SK-N-DZ (cell line): ENCODE measurements at places on chromosomes 1 and 21.

- no peak for DNase-seq
Measured at GRCh38 chr1:41591891-41592290, 107.4 kb upstream of the EDN2 start.

- DNase-seq, result no peak
Measured at GRCh38 chr1:94321662-94322061, 84.3 kb upstream of the ARHGAP29 start.

DNA sequence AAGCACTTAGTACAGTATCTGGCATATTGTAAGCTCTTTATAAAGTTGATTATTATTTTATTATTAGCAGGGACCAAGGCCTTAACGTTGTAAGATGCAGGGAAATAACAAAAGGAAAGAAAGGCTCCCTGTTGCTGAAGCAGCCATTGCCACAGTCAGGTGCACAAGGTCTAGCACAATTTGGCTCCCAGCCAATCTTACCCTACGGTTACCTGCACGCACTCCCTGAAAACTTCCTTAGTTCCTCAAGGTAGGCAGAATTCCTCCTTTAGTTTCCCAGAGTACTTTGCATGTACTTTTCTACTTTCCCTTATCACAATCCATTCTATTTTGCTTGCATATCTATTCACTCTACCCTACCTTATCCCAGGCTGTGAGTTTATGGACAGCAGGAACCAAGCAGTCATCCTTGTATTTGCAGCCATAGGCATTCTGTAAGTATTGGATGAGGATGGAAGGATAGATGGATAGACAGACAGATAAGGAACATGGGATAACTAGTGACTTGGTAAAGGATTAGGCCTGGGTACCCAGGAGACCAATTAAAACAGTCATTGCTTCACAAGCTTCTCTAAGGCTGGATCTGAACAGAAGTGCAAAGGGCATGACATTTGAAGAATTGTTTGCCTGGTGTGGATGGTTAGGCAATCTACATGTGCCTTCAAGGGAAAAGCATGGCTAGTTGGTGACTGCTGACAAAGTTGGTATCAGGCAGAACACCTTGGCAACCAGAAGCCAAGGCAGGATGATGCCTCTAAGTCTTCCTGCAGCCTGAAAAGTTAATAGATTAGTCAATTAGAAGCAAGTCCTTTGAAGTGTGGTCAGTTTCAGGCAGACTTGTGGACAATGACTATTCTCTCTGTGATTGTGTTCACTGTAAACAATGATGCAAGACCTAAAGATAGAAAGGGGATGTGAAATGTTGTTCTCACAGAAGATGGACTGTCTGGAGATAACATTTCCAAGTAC is 20.8 kb upstream of the JAK1 start:
- no peak for DNase-seq

DNA sequence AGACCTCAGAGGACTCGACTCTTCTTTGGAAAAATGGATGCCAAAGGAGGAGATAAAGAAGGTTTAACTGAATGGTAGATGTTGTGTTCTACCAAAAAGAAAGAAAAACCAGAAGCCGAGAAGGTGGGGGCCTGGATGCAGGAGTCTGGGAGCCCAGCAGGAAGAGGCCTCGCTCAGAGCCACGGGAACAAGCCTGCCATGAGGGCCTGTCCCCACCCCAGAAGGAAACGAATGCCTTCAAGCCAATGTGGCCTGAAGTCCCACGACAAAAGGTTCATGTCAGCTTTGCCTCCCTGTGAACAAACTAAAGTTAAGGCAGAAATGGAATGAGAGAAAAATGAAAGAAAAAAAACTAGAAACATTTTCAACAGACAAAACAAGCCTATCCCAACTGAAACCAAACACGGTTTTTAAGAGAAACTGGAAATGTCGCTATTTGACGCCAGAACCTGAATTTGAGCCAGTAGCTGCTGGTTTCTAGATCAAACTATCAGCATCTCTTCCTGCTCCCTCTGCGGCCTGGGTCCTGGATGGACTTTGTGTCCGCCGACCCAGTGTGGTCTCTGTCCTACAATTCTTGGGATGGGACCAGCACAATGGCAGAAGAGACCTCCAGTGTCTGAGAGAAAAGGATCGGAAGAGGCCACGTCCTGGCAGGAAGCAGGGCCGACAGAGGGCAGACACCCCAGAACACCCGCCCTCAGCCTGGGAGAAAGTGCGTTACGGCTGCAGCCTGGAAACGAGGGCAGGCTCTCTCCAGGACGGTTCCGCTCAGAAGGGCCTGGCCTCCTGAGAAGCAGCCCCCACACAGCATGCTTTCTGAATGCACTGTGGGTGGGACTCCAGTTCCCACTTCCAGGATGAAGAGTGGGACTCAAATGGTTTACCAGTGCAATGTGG is 35.2 kb downstream of the SLC45A1 start:
- no peak for DNase-seq

GRCh38 chr1:171833091-171833825 is 8.0 kb upstream of the DNM3 start:
- no peak for DNase-seq

GRCh38 chr1:172915271-172915670 is 135.5 kb downstream of the TNFSF18 start:
- DNase-seq, result no peak

DNA sequence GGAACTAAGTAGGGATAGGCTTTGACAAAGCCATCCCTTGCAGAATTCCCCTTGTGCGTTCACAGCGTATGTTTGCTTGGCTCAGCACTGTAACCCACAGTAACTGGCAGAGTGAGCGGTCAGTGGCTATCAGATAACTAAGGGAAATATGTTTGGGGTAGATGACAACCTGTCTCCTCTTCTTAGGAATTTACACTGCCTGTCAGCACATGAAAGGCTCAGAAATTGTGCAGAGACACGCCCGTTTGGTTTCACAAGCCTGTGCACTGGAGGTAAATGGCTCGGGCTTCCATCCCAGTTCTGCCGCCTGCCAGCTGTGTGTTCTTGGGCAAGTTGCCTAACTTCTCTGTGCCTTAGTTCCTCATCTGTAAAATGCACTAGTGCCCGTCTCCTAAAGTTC is 101.2 kb downstream of the PRDM2 start:
- DNase-seq, result no peak
